ENCODE measurements at places on chromosomes 13 and 19.

DNA sequence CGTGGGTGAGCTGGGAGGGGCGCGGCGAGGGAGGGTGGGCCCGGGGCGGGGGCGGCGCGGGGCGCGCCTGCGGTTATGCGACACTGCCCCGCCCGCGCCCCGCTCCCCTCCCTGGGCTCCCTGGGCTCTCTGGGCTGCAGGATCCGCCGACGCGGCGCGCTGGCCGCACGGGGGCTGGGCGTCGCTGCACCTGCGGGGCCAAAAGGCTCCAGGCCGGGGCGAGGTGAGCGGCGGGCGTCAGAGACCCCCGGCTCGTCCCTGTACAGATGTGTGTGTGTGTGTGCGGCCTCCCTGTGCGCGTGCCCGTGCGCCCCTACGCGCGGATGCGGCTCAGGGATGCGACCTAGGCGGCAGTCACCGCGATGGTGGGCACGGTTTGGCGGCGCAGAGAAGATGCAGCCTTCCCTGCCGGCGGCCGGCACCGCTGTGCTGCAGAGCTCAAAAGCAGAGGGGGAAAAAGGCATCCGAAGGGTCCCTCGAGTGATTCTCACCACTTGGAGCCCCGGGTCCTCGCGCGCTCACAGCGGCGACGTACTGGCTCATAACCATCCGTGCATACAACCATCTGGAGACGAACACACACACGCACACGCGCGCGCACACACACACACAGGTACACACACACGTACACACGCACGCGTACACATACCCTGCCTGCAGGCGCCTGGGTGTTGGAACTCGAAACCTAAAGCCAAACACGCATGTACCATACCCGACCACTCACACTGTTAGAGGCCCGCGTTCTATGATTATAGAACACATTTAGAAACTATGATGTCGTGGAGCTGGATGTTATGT is 709 bp downstream of the ATP8A2 start:
- no peak for DNase-seq

- DNase-seq: no peak
Observed at GRCh38 chr13:33096886-33097605, 80.8 kb downstream of the KL start.

GRCh38 chr13:76764916-76765315 is 121.3 kb downstream of the KCTD12 start:
- no peak for DNase-seq

DNA sequence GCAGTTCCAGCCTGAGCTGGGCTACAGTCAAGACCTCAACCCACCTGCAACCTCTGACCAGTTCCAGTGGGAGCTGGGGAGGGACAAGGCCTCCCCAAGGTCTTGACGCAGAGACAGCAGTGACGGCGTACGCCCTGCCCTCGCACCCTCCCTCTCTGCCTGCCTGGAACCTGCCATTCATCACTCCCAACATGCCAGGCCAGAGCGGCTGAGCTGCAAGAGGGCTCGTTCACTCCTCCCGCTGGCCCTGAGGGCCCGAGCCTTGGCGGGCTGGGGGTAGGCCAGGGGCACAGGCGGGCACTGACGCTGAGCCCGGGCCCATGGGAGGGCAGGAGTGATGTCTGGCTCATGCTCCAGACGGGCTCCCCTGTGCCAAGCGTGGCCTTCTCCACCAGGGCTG is 8.2 kb downstream of the NDUFA11 start:
- no peak for DNase-seq

Measured in NCI-H774 (cell line).